ENCODE measurements at places on chromosomes 11 and 22.

DNA sequence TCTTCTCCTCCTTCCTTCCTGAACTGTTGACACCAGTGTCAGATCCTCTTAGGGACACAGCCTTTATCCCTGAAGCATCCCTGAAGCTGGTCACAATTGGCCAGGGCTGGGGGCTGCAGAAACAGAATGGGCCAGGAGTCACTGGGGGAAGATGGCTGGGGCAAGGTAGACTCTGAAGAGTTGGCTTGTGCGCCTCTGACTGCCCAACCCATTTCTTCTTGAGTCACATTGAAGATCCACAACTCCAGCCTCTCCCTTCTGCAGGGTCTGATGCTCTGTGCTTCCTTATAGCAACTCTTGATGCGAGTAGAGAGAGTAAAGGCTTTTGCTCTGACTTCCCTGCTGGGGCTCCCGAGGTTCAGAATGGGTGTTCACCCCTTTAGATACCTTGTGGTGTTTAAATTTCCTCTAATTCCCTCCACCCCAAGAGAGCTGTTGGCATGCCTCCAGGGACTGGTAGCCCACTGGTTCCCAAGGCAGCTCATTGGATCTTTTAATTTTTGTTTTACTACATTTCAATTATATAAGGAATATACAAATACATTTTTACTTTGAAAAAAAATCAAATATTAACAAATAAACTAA, 13.4 kb downstream of the PRDM11 start:
- DNase-seq = no peak

DNA sequence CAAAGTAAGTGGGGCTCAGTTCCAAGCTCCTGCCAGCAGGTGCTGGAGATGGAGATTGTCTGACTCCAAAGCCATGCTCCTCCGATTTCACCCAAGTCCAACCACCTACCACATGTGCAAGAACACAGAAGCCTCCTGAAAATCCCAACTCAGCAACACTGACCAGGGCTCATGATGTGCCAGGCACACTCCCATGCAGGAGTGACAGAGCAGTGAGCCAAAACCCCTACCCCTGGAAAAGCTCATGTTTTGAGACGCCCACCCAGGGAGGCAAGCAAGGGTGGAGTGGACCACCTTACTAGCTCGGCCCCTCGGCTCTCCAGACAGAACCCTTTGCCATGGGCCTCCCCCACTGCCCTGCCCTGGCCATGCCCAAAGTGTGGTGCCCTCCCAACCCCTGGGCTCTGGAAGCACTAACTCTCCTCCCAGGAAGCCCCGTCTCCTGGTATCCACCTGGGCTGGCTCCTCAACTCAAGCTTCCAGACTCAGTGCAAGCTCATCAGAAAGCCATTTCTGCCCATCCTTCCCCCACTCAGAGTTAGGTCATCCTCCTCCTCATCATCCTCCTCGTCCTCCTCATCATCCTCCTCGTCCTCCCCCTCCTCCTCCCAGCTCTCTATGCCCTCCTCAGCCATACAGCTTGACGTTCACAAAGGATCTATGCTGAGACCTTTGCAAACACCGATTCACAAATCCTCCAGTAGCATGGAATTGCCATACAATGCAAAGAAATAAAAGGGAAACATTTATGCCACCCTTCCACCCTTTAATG, 154.9 kb downstream of the MPPED1 start:
- DNase-seq = no peak

DNA sequence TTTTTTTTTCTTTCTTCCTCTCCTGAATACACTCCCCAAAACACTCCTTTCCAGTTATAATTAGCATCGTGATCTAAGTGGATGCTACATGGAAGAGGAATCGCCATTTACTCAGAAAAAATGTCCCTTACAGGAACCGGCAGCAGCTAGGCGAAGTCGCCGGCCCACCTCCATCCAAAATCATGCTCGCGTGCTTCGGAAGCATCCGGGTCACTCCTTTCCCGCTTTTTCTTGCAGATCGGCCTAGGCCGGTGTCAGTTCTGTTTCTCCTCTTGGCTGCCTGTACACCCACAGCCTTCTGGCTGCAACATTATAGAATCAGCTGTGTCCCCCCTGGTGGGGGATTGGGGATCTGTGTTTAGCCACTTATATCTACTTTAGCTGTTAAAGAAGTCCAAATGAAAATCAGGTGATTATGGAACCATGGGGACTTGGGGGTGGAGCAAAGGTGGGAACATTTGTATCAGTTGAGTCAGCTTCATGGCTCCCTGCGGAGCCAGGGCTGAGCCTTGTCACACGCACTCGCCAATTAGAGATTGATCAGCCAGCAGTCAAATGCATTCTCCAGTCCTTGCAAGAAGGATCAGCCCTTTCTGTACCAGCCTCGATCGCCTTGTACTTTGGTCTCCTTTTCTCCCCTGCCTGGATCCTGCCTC, 36.3 kb downstream of the ASRGL1 start:
- no peak for DNase-seq

GRCh38 chr11:102361086-102362031, 14.3 kb downstream of the BIRC2 start:
- no peak for DNase-seq

- DNase-seq = no peak
Measured at GRCh38 chr22:35442471-35442870, 42.5 kb downstream of the MCM5 start.

DNA sequence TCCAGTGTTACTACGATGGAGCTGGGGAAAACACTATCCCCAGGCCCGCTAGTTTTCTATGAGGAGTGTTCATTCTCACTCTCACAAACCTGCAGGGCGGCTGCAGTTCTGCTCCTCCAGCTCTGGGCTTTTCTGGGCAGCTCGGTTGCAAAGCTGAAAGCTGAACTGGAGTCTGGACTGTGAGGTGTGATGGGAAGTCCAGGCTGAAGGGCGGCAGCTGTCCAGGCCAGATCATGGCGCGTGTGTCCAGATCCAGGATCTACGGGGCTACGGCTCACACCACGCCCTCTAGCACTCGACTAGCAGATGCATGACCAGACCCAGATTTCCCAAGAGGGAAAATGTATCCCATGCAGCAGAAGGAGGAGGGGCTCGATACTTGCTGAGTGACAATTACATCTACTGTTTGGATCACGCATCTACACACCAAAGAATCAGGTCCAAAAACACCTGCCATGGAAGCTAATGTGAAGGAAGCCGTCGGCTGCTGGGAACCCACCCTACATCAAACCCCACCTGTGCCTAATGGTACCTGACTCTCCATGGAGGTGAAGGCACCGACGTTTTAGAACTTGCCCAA, 555.0 kb downstream of the BRD1 start:
- no peak for DNase-seq

- no peak for DNase-seq
Measured at GRCh38 chr22:48244388-48245195, 1482.1 kb downstream of the TBC1D22A start.

- DNase-seq = no peak
Measured at GRCh38 chr11:73995731-73996130, 13.1 kb upstream of the UCP2 start.

DNA sequence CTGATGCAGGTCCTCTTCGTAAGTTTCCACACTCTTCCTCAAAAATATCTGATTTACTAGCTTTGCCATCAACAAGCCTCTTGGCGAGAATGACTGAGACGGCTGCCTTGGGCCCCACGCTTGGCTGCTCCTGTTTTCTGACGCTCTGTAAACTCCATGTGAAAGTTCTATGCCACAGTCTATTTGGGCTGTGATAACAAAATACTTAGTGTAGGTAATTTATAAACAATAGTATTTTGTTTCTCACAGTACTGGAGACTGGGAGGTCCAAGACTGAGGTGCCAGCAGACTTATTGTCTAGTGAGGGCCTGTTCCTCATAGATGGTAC, 123.2 kb upstream of the SORL1-AS1 start:
- DNase-seq = no peak

- DNase-seq = no peak
Measured at GRCh38 chr11:62004473-62004872, 37.0 kb upstream of the FTH1 start.
